Fibroblast of skin of left biceps (primary cell): ENCODE measurements at places on chromosomes 7 and 10.

DNA sequence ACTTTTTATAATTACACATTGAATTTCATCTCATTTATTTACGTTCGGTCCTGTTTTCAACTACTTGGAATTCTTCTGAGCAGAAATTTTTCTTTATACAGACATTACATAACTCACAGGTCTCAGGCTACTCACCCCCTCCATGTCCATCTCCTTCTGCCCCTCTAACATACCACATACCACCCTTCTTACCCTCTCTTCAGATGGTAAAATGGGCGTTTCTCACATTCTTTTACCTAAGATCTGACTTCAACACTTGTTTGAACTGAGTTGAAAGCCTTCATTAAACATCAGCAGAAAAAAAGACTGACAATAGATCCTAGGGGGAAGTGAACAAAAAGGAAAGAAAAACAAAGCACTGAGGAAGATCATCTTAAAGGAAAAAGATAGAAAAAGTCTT lies 309.7 kb downstream of the CTNNA3 start:
- DNase-seq, result no peak

DNA sequence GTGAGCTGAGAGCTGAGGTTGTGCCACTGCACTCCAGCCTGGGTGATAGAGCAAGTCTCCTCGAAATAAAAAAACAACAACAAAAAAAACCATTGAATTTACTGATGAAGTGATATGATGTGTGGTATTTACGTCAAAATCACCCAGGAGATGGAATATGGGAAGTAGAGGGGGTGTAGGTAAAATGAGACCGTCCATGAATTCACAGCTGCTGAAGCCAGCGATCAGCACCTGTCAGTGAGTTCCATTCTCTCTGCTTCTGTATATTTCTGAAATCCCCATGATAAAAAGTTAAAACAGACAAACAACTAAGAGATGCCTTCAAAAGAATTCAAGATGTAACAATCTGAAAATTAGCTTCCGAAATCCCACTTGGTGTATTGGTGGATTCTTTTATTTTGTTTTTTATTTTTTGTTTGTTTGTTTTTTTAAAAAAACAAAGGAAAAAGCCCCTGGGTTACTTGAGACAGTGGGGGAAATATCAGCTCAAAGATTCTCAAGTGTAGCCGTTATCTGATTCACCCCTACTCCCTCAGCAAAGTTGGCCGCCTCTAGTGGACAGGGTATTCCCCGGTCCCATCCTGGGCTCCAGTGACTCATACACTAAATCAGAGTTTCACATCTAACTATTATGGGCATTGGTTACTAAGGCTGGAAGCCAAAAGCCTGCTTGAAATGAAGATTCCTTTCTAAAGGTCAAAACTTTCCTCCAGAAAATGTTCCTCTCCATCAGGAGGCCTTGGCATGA lies 76.4 kb downstream of the MAP3K8 start:
- DNase-seq, result no peak

- no peak for DNase-seq
These were observed 13.5 kb downstream of the ATP5MK start for GRCh38 chr10:103382769-103383168.

GRCh38 chr7:33743594-33743993 lies 161.7 kb upstream of the BMPER start:
- DNase-seq, result peak; percentile 76

- DNase-seq, result no peak
These were observed 159.3 kb upstream of the NEBL start for GRCh38 chr10:21056461-21056860.

- DNase-seq, result no peak
These were observed at the start of gene GRID2IP for GRCh38 chr7:6551016-6551511. TSS of gene GRID2IP (minus strand) at chr7:6551461. CDS start at chr7:6551436, 25 bp downstream.

DNA sequence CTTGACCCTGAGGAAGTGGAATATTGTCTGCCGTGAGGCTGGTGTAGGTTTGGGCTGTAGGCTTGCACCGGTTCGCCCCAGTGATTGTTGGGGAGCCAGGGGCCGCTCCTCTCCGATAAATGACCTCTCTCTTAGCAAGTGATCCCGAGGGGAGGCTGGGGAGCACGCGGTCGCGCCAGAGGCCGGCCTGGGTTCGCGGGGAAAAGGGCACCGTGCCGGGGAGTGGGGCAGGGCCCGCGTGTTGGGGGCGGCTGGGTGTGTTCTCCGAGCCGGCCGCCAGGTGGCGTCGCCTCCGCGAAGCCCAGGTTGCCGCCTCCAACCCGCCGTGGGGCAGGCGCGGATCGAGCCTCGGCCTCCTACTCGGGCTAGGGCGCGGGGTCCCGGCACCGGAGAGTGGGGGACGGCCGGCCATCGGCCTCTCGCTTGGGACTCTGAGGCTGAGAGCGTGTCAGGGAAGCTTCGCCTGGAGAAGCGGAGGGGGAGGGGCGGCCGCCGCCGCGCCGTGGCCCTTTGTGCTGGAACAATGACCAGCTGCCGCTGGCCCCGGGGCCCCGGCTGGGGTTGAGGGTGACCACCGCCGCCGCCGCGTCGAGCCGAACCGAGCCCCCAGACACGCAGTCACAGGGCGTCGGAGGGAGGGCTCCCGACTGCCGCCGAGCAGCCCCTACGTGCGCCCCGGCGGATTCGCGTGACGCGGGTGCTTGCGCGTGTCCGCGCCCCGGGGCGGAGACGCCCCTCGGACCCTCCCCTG lies 442 bp upstream of the LZTS2 start:
- DNase-seq, result peak; percentile 42

DNA sequence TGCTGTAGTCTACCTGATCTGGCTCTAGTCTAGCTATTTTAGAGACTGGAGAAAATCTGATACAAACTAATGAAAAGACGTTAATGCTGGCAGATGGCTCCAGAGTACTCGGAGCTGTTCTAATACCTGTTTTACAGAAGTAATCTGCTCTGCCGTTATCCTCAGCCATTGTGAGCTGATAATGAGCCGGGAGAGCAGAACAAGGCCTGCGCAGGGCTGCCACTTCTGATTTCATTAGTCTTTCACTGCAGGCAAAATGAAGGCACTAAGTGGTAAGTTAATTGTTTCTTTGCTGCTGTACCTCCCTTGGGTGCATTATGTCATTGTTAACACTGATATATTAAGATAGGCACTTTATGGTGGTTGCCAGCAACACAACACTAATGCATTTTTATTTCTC lies 456.4 kb upstream of the PFKP start:
- DNase-seq, result no peak

DNA sequence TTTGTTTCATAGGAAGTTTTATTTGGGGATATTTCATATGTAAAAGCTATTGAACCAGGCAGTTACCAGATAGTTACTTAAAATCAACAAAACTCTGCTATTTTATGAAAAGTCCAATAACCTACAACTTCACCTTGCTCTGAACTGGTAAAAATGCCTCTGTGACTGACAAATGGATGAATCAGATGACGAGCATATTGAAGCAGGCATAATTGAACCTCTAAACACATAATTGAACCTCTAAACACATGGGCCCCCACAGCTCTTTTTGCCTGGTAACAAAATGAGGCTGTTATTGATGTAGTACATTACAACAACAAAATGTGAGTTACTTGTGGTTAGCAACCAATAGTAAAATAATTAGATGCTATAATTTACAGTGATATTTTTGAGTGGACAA lies 99.7 kb downstream of the MBL2 start:
- no peak for DNase-seq

- no peak for DNase-seq
These were observed 12.2 kb upstream of the REPIN1 start for GRCh38 chr7:150356265-150356897.

- DNase-seq, result no peak
These were observed 16.3 kb downstream of the LIPA start for GRCh38 chr10:89235073-89235798.

DNA sequence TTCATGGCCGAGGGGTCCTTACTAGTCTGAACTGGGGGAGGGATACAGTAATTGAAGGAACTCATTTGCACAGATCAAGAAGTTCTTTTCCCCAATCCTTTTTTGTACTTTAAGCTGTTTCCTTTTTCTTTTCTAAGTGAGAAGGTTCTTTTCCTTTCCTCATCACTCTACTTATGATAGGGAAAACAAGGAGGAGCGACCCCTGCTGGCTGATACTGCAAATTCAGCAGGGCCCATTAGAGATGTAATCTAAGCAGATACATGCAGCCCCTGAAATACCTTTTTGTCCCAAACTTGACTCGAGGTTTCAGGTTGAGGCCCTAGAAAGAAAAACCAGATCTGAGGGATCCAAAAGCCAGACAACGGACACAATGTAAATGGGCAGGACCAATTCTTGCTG lies 305.5 kb downstream of the DNAJB9 start:
- DNase-seq, result no peak

- DNase-seq, result no peak
These were observed 6.5 kb upstream of the NANOS1 start for GRCh38 chr10:119022846-119023552.

- no peak for DNase-seq
These were observed 144.8 kb downstream of the LRRN3 start for GRCh38 chr7:111235709-111236108.

- DNase-seq, result peak; percentile 83
These were observed 1.2 kb downstream of the KLF6 start for GRCh38 chr10:3783682-3784432.

GRCh38 chr10:108782411-108782810 lies 1140.9 kb downstream of the XPNPEP1 start:
- DNase-seq, result no peak

DNA sequence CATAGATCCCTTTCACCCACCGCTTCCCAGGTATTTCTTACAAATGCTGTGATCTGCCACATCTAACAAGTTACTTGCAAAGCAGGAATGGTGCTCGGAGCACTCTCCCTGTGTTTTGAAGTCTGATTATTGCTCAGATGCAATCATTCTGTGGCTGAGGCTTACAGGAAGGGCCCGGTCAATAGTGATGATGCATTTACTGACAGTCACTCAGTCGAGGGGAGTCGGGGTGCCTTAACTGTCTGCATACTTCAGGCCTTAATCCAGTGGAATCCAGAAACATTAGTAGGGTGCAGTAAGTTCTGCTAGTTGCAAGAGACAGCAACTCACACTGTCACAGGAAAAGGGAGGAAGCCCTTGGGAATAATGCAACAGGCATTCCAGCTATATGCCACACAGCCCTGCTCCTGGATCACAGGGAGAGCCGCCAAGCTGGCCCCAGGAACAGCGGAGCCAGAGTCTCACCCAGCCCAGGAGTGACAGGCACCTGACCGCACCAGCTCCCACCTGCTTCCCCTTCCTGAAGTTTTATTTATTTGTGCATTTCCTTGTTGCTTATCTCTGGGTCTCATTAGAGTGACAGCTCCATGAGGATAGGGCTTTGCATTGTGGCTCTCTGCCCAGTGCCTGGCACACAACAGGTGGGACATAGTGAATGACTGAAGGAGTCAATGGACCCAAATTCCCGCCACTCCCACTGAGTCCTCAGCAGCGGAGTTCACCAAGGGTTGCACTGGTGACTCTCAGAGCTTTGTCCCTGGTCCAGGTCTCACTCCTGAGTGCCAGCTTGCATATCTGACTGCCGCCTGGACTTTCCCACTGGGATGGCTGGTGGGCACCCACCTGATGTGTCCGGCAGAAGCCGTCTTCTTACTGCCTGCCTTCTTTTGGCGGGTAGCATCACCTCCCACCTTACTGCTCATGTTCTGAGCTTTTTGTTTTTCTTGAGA lies 212.5 kb upstream of the SH2B2 start:
- DNase-seq, result no peak

DNA sequence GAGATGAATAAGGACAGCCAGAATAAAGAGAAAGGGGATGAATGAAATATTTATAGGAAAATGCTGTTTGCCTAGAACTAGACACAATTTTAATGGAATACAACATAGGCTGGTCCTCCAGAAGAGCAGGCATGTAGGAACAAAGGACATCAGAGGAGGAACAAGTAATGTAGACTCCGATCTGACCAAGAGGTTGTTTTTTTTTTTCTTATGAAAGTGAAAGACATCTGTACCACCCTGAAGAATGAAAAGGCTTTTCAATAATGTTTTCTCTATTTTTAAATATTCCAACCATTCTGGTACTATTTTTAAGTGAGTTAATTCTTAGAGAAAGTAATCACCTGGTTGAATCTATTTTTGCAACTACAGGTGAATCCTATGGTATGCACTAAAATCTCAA lies 136.9 kb upstream of the PTN start:
- DNase-seq, result no peak

DNA sequence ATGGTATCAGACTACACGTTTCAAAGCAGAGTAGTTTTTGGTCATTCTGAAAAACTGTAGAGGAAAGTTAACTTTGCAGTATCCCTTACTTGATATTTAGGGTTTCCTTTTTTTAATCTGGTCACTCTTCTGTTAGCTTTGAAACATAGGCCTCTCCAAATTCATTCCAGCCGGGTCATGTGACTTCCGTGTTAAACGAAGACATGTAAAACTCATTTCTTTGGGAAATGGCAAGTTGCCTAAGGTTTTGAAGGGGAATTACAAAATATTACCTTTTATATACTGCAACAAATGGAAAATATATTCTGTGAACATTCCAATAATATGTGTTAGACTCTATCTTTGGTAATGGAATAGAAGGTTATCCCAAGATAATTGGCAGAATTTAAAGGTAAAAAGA lies 9.5 kb downstream of the TES start:
- no peak for DNase-seq

- no peak for DNase-seq
These were observed 10.3 kb upstream of the ZC3HAV1L start for GRCh38 chr7:139046143-139046542.

- DNase-seq, result no peak
These were observed 71.1 kb downstream of the ZRANB1 start for GRCh38 chr10:125012851-125013528.

GRCh38 chr10:47165711-47166404 lies 134.1 kb upstream of the GDF10 start:
- DNase-seq, result peak; percentile 72

- DNase-seq, result no peak
These were observed 327.3 kb downstream of the PHTF2 start for GRCh38 chr7:78125884-78126283.
